ENCODE measurements at places on chromosomes 7 and 10.

GRCh38 chr10:110700947-110701616, 56.9 kb downstream of the RBM20 start:
- no peak for DNase-seq

DNA sequence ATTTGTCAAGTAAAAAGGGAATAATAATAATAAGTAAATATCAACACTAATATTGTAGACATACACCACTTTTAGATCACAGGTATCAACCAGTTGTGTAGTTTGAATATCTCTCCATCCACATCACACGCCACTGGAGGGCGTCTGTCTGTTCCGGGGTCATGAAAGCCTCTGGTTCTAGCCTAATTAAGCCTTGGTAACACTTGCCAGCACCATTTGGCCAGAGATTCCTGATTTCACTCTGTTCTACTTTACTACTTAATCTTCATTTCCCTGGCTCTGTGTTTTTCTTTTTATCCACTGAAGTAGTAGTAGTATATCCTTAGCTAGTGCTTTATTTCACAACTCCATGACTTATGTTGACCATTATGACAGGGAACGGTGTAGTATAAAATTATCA, 285.6 kb upstream of the POM121L12 start:
- no peak for DNase-seq

GRCh38 chr7:13850185-13850752, 139.2 kb downstream of the ETV1 start:
- peak; percentile 9 for DNase-seq

DNA sequence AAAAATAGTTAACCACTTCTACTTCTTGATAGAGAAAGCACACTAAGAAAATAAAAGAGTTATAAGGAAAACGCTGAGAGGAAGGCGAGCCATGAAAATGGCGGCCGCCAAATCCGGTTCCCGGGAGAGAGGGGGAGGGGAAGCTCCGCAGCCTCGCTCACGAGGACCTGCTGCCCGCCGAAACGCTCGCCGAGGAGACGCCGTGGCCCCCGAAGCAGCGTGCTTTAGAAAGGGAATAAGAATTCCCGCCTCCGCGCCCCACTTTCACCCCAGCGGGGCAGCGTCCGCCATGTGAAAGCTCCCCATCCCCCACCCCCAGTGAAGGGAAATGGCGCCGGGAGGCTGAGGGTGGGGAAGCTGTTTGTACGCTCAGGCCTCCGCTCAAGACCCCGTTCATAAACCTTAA, 505 bp downstream of the HNRNPA2B1 start:
- peak; percentile 48 for DNase-seq

- DNase-seq = no peak
These were observed 127.3 kb downstream of the MARCHF5 start for GRCh38 chr10:92418221-92418620.

- DNase-seq = no peak
These were observed 50.6 kb upstream of the SH2B2 start for GRCh38 chr7:102236102-102236501.

DNA sequence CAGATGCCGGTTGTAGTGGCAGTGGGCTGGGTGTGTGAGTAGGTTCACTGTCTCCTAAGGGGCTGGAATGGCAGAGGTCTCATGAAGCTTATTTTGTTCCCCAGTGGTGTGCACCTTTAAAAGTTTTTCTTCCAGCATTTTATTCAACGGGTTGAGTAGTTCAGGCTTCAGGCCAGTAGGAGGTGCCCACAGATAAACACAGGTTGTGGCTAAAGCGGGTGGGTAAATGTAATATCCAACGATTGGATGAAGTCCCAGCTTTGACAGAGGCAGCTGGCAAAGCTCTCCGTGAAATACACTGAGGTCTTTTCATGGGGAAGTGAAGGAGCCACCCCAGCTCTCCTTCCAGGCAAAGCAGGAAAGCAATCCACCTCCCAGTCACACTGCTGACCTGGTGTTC, 339.8 kb upstream of the LRRTM3 start:
- no peak for DNase-seq

- DNase-seq = no peak
These were observed 3.0 kb upstream of the BUB3 start for GRCh38 chr10:123150986-123151736.

DNA sequence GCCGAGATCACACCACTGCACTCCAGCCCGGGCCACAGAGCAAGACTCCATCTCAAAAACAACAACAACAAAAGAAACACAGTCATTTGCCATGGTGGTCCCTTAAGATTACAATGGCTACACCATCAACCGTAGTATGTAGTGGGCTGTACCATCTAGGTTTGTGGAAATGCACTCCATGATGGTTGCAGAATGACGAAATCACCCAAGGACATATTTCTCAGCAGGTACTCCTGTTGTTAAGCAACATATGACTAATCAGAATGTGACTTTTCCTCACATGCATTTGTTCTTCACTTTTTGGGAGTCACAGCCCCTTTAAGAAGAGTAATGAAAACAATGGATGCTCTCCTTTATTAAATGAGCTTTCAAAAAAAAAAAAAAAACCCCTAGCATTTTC, 11.0 kb downstream of the SVIL start:
- DNase-seq = no peak

GRCh38 chr7:7104971-7105370, 77.4 kb upstream of the C1GALT1 start:
- no peak for DNase-seq

DNA sequence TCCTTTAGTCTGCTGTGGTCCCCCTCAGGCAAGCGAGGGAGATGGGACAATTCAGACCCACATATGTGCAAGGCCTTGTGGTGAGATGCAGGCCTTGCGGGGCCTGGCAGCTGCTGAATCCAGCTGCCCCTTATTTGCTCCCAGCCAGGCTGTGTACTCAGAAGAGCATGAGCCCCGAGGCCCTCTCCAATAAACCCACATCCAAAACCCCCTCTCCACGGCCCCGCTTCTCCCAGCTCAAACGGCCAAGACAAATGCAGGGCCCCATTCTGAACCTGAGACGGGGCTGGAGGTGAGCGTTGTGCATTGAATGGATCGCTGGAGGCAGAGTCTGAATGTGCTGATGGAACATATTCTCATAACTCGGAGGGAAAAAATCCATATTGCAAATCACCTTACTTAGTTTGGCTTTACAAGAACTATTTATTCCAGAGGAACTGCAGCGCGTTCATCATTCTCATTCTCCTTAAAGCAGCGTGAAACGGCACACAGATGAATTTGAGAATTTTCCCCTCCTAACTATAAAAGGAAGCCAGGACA, 169.2 kb upstream of the LYZL2 start:
- DNase-seq = no peak

GRCh38 chr7:101814081-101814990, 3.1 kb upstream of the CUX1 start:
- DNase-seq = peak; percentile 30

DNA sequence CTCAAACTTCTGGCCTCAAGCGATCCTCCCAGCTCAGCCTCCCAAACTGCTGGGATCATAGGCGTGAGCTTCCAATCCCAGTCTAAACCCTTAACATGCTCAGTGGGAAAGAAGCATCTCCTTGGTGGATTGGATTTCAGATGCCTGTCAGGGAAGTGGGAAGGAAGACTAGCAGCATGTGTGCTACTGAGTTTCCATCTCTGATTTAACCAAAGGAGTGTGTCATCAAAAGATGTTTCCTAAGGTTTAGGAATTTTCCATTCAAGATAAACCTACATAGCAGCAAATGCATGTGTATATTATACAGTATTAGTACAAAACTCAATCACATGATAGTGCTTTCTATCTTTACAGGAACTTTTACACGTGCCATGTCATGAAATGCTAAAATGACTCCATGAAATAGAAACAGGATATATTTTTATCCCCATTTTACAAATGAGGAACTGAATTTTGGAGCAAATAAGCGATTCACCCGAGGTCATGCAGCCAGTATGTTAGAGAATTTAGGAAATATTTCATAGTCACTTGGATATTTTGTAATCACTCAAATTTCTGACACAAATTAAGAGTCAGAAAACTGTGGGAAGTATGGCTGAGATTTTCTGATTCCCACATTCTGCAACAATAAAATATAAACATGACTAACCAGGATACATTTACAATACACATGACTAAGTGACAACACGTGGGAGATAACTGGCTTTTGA, 11.4 kb upstream of the TMEM26 start:
- no peak for DNase-seq

DNA sequence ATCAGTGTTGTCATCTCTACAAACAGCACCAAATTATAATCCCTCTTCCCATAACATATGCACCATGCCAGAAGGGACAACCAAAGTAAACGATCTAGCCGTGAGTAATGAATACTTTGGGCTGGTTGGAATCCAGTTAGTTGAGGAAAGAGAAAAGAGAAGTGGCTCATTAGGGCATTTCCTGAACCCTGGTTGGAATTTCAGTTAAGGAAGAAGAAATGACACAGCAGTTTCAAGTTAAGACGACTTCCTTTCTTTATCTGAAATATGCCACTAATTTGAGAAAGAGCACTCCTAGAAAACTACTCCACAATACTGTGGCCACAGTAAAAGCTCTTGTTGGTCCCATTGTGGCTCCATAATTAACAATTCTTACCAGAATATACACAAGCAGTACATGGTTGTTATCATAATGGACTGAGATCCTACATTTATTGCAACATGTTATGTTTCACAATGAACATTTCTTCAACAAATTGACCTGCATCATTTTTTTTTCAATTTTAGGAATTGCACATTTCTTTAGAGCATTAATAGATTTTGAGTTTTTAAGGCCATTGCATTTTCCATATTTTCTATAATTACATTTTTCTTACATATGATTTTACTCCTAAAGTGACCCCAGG, at the start of gene TFEC:
Gene TFEC (minus strand): TSS at position 113 of the 626 bp plus-strand sequence. CDS start 46,322 bp downstream, outside the sequence.
- DNase-seq = no peak

GRCh38 chr7:28531291-28531690, 119.0 kb downstream of the CREB5 start:
- no peak for DNase-seq

DNA sequence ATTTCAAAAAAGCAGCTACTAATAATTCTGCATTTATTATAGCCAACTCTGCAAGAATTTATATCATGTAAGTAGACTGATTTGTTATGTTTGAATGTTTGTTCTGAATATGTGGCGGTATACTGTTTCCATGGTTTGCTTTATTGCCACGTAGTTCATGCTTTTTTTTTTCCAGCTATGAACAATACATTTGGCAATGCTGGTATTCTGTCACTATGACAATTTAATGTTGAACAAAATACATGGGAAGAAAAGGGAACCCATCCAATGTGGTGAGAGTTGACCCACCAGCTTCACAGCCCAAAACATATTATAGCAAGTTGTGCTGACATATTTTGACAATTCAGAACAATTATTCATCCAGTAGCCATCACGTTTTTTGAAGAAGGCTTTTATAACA, 145.6 kb downstream of the CCDC71L start:
- DNase-seq = no peak

All from NCI-H1694 (cell line).